ENCODE measurements at places on chromosomes 3 and 15.

DNA sequence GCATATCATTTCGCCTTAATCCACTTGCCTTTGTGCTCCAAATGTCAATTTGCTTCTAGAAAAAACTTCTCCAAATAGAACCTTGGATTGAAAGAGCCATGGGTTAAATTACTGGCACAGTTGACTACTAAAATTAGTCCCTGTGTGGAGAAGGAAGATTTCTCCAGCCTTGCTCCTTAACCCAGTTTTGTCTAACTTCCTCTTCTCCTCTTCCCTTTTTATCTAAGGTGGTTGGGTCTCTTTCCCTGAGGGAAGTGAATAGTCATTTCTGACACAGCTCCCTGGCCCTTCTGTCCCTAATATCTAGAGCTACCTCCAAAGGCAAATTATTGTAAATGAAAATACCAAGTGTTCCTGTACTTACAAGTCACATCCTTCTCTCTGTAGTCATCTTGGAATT lies 527.9 kb upstream of the TBL1XR1 start:
- no peak for DNase-seq

GRCh38 chr3:185537369-185537970 lies 14.9 kb downstream of the LIPH start:
- DNase-seq, result no peak

DNA sequence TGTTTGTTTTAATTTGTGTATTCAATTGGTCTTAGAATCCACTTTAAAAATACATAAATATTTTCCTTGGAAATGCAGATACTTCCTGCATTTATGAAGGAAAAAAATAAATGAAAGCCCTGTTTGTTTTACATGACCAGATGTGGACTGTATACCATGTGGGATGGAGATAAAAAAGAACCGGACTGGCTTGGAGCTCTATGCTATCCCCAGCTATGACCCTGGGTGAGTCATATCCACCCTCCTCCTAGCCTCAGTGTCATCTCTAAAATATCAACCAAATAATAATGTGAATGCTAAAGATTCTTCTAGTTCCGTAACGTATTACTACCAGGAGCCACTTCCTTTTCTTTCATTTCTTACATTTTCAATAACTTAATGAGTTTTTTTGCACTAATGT lies 44.5 kb upstream of the PDZRN3 start:
- DNase-seq, result no peak

DNA sequence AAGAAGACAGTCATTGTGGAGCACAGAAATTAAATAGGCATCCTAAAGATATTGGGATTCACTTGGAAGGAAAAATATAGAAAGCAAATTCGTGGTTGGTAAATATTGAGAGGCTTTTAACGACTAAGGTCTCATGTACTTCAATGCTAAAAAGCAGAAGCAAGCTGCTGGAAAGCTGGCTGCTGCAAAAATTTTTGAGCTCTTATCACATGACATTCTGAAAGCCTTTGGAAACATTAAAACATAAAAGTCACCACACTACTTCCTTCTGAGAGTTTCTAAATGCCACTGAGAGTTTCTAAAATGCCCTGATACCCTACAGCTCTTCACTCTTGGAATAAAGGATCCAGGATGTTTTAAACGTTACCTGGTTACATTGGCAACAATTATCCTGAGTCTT lies 39.0 kb upstream of the CBLB start:
- no peak for DNase-seq

GRCh38 chr3:4493941-4494894 lies 1.1 kb downstream of the ITPR1 start:
- DNase-seq, result peak; percentile 22

DNA sequence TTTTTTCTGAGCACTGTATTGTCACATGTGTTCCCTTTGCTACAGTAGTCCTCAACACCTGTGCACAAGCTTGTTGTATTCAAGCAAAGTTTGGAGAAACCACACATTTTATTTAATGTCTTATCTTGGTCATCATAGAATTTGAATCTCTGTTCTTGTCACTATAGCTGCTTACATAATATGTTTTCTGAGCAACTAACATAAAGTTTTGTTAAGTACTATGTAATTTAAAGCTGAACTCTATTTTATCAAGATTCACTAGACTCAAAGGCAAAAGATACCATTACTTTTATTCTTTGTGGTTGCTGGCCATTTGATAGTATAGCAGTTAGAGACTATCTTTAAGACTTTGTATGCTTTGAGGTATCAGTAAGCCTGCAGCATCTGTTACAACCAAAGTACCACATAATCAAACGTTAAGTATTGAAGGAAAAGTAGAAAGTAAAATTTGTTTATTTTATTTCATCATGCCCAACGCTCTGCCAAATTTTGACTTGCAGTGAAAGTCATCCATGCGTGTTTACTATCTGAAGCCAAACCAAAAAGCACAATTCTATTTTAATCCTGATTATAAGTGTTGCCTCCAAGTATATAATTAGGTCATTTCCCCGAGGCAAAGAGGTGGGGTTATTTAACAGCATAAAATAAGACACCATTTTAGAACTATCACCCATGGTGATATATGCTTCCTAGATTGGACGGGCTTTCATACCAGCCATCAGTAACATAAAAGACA lies 10.3 kb upstream of the ABHD10 start:
- no peak for DNase-seq

- DNase-seq, result no peak
Measured at GRCh38 chr3:81043009-81043408, 718.4 kb downstream of the GBE1 start.

DNA sequence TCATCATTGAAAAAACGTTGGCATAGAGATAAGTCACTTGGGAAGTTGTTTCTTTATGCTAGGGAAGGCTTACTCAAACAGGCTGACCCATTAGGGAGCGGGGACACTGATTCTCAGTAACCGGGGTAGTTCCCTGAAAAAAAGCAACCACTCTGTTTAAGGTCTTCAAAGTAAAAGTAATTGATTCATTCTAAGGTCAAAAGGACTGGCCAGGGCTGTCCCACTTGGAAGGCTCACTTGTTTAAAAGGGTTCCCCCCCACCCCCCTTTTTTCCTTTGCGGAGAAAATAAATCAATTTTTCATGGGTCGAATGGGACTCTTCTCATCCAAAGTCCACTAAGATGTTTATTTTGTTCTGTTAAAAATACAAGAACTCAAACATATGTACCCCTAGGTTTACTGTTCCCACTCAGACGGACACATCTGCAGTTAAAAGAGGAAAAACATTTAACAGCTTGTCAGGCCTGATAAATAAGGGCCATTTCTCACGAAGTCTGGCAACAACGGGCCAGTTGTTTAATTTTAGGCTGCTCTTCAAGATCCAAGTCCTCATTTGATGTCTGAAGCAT lies 53.0 kb downstream of the ARHGEF3 start:
- DNase-seq, result no peak

GRCh38 chr3:134937256-134938028 lies 142.4 kb downstream of the EPHB1 start:
- DNase-seq, result no peak

DNA sequence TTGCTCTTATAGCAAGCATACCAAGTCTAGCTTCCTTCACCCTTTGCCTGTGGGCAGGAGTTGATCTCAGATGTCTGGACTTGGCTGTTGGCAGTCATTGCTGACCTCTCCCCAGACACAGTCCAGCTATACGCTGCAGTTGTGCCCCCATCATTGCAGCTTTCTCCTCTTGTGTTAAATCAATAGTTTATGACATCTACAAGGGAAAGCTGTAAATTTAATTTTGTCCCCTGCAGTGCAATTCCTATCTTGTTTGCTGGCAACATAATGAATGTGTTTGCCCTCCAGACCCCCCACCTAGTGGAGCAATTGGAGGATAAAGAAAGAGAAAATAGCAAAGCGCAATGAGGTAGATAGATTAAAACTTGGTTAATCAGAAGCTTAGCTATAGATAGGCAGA lies 280.2 kb downstream of the LSAMP start:
- no peak for DNase-seq

DNA sequence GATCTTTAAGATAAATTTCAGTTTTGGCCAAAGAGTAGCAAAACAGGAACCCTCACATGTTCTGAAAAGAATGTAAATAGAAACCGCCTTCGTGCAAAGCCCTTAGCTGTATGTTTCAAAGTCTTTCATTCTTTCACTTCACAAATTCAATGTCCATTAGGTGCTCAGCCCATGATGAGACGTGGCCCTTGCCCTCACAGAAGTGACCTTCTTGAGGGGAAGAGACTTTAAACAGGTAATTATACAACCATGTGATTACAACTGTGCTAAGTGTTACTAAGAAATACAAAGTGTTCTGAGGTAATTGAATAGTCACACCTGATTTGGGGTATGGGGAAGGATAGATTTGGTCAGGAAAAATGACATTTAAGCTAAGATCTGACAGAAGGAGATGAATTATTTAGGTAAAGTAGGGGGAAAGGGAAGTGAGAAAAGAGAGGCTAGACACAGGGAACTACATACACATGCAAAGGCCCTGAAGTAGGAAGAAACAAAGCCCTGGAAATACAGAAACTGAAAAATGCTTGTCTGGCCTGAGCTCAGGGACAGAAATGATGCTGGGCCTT lies 19.6 kb downstream of the HSPBAP1 start:
- no peak for DNase-seq

DNA sequence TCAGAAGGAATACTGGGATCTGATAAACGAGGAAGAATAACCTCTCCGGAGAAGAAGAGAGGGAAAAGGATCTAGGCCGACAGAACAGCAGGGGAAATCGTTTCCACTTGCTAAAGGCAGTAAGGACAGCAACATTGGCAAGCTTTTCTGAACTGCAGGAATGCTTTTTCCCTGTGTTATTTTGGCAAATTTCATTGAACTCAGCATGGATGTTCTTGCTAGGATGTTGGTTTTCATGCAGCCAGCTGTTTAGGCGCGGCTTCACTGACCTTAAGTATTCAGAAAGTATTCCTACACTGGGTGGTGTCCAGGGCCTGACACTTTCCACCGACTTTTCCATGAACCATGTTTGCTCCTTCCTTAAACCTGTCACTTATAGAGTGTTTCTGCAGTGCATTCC lies 489.7 kb downstream of the CNTN3 start:
- DNase-seq, result no peak

DNA sequence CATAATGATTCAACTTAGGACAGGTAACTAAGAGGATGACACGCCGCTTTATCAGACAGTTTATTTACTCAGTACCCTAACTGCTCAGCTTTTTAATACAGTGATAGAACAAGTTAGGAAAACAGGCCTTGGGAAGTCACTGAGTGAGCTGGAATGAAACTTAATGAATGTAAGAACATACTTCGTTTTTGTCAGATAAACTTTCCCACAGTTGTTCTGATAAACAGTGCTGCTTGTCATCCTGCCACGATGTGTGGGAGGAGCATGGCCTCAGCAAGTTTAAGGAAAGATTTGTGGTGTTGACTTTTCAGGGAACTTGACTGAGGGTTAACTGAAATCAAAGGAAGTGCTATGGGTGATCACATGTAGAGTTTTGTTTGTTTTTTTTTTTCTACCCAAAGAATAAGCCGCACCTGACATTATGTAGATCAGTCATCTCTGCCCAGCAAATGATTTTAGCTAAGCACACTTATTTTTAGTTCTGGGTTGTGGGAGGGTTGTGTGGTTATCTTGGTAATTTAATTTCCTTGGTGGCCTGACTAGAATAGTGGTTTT lies 5.6 kb upstream of the P2RY14 start:
- DNase-seq, result no peak

DNA sequence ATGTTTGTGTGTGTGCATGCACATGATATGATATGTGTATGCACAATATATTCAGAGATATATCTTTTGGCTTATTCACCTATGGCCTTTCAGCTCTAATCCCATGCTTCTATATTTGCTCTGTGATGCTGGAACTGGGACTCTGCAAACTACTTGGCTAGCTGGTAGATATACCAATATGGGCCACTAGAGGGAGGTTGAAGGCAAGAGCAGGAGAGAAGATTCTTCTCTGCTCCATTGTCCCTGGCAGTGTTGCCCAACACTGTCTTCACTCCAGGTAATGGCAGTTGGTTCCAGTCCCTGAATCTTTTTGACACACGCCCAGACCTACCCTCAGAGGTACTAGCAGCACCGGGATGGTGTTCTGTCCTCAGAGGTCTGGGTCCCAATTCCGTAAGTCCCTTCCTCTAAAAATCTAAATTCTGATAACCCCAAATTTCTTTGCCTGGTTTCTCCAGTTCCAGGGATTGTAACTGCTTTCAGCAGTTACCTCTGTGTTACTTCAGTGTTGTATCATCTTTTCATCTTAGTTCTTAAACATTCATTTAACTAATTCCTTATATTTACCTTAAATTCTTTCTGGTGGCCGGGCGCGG lies 44.7 kb downstream of the GTPBP8 start:
- peak; percentile 44 for DNase-seq

- DNase-seq, result no peak
Measured at GRCh38 chr3:107999215-107999775, 91.5 kb downstream of the CD47 start.

DNA sequence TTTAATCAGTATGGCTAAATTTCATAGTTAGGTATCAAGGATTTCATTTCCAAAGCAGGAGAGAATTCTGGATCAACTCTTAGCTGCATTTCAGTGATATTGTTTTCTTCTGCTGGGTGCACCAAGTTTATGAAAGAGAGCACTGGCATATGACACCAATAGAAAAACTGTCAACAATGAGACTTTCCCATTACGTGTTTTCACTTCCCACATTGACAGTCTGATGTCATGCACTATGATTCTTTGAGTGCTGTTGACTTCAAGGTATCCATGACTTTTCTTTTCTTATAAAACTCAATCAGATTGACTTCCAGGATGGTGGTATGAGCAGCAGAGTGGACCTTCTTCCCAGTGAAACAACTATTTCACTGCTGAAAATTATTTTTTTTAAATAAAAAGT lies 476.1 kb downstream of the EDEM1 start:
- DNase-seq, result no peak

DNA sequence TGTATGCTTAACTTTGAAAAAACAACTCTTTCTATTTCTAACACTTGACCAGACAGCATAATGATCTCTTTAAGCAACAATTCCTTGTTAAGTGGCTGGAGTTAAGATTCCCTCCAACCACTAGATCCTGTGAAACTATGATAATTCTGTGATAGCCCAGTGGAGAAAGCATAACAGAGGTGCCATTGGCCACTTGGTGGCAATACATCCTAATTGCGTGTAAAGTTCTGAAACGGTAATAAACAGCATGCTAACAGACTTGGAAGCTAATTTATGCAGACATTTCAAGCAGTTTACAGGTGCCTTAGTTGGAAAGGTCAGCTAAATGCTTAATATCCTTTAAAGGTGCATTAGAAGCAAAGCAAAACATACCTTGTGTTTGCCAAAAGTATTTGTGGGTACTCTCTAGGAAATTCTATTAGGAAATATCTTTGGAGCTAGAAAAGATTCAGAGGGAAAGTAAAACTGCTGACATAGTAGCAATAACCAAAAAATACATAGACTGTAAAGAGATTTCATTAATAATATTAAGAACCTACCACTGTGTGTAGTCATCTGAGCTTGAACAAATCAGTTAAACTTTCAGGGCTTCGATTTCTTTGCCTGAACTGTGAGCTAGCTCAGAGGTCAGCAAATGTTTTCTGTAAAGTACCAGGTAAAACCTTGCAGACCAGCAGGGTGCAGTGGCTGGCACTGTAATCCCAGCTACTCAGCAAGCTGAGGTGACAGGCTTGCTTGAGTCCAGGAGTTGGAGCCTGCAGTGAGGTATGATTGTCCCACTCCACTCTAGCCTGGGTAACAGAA lies 19.0 kb upstream of the CSTA start:
- DNase-seq, result no peak
